ENCODE measurements at places on chromosomes 7 and 10. TPM values are rescaled to one million over a fixed set of nuclear protein-coding genes. Genes with fewer than 3 reads are reported as not detected.

- no peak for DNase-seq
Measured at GRCh38 chr7:13259930-13260329, 572.5 kb downstream of the ARL4A start.

Gene MMD2
- polyA plus RNA-seq, result not detected

DNA sequence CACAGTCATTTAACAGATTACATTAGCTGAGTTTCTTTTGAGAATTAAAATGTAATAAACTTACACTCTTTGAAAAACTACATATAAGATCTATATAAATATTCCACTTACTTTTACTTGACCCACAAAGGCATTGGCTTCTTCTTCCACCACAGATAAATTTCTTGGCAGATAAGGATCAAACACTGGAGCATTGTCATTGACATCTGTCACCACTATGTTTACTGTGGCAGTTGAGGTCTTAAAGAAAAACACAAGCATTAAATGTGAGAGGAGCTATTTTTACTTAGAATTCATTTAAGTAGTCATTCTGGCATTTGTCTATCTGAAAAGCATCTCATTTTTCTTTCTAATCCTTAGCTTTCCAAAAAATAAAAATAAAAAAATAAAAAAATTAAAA, 734.4 kb downstream of the PCDH15 start:
- DNase-seq, result no peak

- no peak for DNase-seq
Measured at GRCh38 chr7:118372530-118372929, 148.0 kb downstream of the ANKRD7 start.

DNA sequence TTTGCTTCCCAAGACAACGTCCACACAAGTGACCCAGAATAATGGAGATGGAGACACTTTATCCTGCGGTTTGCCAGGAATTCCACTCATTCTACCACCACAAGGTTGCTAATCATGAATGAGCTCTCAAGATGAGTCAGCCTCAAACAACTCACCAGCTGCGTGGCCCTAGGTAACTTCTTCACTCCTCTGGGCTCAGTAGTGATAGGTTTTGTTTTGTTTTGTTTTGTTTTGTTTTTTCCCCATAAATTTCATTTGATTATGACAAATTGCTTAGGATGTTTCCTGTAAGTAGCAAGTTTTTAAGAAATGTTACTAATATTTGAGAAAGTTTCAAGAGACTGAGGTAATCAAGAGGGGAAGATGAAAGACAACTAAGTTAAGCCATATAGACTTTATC, 286.8 kb downstream of the PARD3 start:
- DNase-seq, result no peak

- DNase-seq, result peak; percentile 83
Measured at GRCh38 chr7:137898839-137899721, 52.3 kb upstream of the DGKI start.

Gene SRGN
- polyA plus RNA-seq, result 17.4 TPM

DNA sequence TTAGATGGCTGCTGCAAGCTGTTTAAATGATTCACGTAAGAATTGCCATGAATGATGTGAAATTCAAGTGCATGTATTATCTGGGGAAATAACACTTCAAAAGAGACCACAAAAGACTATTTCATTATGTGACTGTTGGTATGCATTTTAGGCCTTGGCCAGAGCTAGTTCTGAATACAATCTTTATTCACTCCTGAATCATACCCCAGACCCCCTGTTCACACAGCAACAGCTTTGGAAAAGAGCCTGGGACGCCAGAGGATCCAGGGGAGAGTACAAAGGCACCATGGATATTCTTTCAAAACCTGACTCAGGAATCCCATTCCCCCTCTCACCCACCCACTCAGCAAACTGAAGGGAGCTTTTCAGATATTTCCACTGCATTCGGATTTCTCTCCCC, 377.1 kb upstream of the DPP6 start:
- DNase-seq, result no peak

DNA sequence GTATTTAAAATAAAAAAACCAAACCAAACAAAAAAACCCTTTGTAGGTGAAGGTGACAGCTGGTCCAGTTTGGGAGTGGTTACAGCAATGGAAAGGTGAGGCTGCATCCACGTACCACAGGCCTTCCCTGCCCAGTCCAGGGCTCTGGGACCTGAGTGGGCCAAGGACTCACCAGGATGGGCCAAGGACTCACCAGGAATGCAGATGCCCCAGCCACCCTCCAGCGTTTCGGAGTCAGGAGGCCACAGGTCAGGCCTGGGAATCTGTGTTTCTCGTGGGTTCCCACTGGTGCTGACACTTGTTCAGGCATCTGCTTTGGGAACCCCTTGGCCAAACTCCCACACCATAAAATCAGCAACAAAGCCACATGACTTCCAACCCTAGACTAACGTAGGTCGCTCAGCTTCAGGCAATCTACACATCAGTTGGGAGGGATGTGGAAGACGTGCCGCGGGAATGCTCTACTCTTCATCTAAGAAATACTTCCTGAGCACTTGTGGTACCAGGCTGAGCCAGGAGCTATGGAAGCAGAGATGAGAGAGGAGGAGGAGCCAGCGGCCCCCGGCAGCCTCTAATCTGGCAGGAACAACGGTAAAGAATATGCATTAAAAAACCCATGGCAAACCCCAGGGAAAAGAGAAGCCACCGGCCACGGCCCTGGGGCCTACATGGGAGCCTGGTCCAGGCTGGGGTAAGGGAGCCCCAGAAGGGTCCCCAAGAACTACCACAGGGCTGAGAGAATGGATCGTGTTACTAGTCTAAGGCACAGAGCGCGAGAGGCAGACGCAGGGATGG, 473.4 kb downstream of the PTPRN2 start:
- no peak for DNase-seq

Gene SNCG
- 50.4 TPM for polyA plus RNA-seq

Gene LIPN
- polyA plus RNA-seq, result 3.0 TPM

Gene COX19
- polyA plus RNA-seq, result 10.6 TPM

Gene ENTPD7
- polyA plus RNA-seq, result 4.5 TPM

Gene PRPS1L1
- polyA plus RNA-seq, result not detected

DNA sequence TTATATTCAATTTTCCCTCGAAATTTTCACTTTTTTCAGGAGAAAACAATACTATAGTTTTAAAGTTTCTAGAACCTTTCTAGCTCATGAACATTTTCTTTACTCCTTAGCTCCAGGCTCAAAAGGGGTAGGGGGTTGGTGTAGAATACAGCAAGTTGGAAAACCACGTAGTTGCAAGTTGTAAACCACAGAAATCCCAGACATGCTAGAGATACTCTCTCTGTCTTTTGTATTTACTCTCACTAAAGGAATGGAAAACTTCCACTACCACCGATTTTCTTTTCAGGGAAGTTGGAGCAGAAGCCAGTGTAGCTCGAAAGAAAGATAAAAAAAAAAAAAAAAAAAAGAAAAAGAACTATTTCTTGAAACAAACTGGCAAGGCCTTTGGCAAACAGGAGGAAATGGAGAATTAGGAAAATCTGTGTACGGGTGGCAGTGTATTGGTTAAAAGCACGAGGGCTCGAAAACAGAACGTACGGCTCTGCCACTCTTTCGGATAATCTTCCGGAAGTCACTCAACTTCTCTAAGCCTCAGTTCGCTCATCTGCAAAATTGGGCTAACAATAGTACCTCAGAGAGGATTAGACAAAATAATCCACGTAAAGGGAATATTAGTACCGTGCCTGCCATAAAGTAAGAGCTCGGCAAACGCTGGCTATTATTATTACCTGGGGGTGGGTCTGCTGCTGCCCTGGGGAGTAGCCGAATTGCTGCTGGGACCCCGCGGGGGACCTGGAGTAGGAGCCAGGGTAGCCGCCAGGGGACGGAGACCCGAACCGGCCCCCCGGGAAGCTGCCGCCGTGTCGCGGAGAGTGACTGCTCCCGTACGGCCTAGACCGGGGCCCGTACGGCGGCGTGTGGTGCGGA, 628 bp downstream of the MPLKIP start:
- no peak for DNase-seq

- no peak for DNase-seq
Measured at GRCh38 chr7:149716007-149716931, 57.1 kb downstream of the ZNF467 start.

Gene AKR1C3
- polyA plus RNA-seq, result 4.4 TPM
